GM23248 (cell line): ENCODE measurements at places on chromosomes 6 and 20.

- DNase-seq, result no peak
Measured at GRCh38 chr6:35224720-35225119, 11.0 kb downstream of the SCUBE3 start.

DNA sequence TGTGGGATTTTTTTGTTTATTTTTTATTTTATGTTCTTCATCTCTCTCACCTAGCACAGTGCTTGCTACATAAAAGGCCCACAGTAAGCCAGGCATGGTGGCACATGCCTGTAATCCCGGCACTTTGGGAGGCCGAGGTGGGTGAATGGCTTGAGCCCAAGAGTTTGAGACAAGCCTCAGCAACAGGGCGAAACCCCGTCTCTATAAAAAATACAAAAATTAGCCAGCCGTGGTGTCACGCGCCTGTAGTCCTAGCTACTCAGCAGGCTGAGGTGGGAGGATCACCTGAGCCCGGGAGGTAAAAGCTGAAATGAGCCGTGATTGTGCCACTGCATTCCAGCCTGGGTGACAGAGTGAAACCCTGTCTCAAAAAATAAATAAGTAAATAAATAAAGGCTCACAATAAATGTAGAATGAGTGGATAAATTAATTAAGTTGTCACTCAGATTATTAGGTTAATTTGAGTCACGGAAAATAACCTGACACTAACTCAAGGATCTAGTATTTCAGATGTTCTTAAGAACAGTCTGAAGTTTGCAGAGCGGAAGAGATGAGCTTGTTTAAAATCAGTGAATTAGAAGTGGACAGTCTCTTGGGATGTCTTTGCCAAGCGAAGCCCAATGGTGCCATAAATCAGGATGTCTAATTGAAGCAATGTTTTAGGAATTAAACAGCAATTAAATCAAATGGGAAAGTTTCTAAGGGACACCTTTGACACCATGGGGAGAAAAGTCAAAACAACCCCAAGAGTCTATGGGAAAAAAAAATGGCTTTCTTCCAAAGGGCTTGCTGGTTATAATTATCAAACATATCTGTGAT lies 214.4 kb downstream of the ZNF217 start:
- DNase-seq, result no peak

DNA sequence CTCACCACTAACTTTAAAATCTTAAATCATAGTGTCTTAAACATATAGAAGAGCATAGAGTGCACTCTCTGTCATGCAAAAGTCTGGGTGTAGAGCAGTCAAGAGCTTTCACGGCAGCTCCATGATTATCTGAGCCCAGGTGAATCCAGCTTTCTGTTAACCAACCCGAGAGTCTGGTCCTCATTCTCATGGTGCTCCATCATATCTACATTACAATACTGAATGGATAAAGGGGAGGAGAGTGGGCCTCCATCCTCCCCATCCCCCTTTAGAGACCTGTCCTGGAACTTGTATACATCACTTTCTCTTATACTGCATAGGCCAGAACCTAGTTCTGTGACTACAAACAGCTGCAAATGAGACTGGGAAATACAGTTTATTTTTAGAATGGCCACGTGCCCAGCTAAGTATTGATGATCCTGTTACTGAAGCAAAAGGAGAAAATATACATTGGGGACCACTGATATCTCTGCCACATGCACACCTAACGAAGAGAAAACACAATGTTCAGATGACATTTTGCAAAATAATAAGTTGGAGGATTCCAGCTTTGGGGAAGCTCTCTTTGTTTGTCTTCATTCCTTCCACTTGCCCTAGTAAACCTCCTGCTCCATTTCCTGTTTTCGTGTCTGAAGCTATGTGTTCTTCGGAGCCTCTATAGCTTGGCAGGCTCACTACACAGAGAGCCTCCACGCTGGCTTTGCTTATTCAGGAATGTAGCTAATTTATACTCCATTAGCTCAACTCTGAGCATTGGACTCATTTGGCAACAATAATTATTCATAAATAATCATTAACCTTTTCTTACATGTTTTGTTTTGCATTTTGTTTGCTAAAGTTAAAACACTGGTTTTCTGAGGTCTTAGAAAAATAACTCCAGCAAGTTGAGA lies 110.1 kb downstream of the IYD start:
- no peak for DNase-seq

GRCh38 chr20:39059036-39059435 lies 96.9 kb downstream of the DHX35 start:
- DNase-seq, result no peak

DNA sequence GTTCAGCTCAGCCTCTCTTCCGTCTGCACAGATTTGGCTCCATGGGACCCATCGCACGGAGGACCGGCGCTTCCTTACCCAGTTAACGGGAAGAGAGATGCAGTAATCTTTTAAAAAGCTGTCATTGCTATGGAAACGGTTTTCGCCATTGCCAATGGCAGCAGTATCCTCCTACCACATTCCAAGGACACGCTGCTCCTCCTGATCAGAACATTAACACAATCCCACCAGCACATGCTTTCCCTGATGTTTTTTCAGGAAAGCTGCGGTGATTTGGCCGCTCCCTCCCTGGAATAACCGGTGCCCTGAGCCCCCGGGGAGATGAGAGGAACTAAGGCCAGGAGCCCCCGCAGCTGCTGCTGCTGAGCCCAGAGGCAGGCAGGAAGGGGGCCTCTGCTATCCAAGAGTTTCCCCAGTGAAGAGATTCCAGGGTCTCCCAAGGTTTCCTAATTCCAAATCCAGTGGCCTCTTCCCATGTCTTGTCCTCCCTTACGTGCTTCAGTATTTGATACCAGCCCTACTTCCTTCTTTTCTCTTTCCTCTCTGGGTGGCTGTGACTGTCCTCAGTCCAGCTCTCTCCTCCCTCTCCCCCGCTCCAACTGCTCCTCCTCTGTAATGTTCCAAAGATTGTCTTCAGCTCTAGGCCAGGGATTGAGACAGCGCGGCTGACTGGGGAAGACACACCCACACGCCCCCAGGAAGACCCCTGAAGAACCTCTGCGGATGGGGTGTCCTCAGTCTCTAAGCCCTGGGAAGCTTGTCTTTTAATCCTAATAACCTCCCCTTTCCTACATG lies 2.6 kb downstream of the BNIP5 start:
- DNase-seq, result peak; percentile 42

GRCh38 chr6:140032189-140032588 lies 657.7 kb upstream of the CITED2 start:
- DNase-seq, result peak; percentile 4

GRCh38 chr6:144344646-144345045 lies 59.5 kb downstream of the UTRN start:
- no peak for DNase-seq

DNA sequence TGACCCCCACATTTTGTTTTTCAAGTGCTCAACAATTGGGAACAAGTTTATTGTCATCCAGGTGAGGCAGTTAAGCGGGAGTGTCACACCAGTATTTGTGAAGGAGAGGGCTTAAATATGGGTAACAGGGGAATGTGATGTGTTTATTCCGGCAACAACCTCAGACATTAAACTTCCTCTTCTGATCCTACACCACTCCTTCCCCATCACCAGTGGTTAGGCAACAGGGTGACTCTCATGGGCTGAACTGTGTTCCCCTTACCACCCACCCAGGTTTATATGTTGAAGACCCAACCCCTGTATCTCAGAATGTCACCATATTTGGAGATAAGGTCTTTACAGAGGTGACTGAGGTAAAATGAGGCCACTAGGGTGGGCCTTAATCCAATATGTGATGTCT lies 52.1 kb upstream of the RNF182 start:
- DNase-seq, result no peak

DNA sequence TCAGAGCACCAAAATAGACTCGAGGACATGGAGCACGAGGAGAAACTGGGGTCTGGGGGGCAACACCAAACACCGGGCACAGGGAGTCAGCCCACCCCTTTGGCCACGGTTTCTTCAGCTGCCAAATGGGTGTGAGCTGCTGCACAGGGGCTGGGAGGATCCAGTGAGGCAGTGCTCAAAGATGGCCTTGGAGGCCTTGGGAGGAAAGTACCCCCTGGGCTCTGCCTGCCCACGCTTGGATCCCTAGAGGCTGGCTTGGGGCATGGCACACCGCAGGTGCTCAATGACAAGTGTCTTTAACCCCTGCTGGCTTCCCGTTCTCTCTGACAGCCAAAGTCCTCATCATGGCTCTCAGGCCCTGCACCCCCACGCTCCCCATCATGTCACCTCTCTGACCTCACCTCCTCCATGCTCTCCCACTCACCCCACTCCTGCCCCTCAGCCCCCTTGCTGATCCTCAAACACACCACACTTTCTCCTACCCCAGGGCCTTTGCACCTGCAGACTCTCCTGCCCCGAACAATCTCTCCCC lies 190.3 kb downstream of the ANKRD60 start:
- no peak for DNase-seq

GRCh38 chr6:142246960-142247359 lies 54.8 kb upstream of the ADGRG6 start:
- no peak for DNase-seq

- no peak for DNase-seq
Measured at GRCh38 chr20:50385733-50386640, 124.2 kb upstream of the PTPN1 start.

- DNase-seq, result no peak
Measured at GRCh38 chr20:23058240-23058639, 8.8 kb upstream of the THBD start.

GRCh38 chr20:38167851-38168760 lies 3.0 kb upstream of the TGM2 start:
- peak; percentile 89 for DNase-seq

DNA sequence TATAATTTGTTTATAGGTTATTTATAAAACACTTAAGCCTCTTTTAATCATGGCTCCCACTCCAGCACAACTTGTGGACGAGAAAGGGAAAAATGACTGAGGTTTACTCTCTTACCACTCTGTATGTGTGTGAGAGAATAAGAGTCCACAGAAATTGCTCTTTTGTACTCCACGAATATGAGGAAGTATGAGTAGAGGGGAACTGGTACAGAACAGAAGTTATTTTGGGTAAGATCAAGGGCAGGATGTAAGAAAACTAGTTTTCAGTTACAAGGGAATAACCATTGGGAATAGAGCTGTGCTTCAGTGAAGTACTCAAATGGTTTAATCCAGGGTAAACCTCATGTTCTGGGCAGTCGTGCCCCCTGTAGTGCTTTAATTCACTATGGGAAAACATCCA lies 72.6 kb downstream of the REV3L start:
- DNase-seq, result no peak

GRCh38 chr6:155351273-155352129 lies 37.2 kb upstream of the TFB1M start:
- DNase-seq, result no peak

DNA sequence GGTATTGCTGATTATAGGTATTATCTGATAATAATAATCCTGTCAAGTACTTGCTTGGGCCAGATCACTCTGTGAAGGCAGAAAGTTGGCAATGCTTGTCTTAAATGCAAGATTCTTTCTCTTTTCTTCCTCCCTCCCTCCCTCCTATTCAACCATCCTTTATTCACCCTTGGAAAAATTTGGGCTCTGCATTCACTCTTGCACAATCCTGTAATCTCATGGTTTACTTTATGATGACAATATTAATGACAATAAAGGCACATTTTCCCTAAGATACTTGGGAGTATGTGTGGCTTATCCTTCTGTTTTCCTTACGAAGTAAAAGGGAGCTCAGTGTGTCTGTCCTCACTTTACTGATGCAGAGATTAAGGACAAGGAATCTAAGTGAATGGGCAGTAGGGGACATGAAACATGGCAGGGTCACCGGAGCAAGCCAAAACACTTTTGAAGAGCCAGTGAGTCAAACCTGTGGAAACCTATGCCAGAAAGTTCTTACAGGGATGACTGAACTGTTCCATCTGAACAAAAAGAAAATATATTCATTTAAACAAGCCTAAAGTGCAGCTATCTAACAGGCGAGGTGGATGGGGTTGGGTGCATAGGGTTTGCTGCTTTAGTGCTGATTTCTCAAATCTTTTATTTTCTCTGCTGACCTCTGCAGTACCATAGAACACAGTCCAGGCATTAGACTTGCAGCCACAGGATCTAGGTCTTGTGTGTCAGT lies 14.6 kb upstream of the RIPOR2 start:
- DNase-seq, result no peak

- DNase-seq, result no peak
Measured at GRCh38 chr6:70396796-70397729, 16.2 kb upstream of the FAM135A start.

- DNase-seq, result no peak
Measured at GRCh38 chr20:52035498-52035897, 156.1 kb downstream of the ZFP64 start.

DNA sequence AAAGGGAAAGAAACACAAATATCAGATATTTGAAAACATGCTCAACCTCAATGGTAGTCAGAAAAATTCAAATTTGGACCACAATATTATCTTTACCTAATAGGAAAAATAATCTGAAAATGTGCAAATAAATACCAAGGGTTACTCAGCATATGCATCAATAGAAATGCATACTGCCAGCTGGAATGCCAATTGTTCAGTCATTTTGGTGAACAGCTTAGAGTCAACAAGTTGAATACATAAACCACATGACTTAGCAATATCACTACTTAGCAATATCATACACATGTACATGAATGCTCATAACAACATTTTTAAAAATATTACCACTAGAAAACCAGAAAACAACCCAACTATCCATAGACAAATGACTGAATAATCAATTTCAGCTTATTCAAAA lies 212.7 kb downstream of the PTPRK start:
- DNase-seq, result no peak

GRCh38 chr20:24949756-24950127 lies 673 bp downstream of the CST7 start:
- DNase-seq, result no peak

GRCh38 chr6:110944681-110945151 lies 13.8 kb upstream of the GTF3C6 start:
- DNase-seq, result peak; percentile 97

DNA sequence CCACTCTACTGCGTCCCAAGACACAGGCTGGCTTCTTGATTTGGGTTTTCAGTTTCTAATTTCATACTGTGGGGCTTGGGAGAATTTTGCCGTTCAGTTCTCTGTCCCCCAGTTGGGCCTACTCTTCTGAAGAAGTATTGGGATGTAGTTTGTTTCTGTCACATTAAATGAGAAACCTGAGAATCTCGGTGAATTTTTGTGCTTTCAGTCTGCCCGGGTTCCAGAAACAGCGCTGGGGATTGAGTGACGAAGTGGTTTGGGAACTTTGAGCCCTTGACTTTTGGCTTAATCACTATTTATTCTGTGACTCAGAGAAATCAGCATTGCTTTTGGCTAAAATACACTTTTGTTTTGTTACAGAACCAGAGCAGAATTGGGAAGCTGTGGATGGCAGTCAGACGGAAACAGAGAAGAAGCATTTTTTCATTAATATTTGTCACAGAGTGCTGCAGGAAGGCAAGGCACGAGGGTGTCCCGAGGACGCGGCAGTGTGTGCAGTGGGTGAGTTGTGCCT lies 74.0 kb downstream of the IGF2R start:
- DNase-seq, result peak; percentile 81

GRCh38 chr6:109978174-109979032 lies at the start of gene GPR6:
Gene GPR6 (plus strand): TSS chr6:109978311. CDS start chr6:109979113, 802 bp downstream.
- peak; percentile 64 for DNase-seq

DNA sequence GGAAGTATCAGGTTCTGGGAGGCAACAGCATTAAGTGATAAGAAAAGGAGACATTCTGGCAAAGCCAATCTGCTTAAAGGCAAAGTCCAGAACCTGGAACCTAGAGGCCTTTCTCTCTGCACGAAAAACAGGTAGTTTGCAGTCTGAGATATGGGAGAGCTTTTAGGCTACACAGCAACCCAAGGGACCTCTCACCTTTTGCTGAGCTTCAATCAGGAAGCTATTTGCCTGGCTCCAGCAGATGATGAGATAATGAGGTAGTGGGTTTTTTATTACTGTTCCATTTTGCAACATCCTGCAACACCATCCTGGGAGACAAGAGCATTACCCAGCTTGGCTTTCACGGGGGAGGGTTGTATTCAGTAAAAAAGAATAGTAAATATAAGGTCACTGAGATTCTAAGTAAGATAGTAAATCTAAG lies 143.1 kb downstream of the ADGRG6 start:
- DNase-seq, result no peak
